ENCODE measurements at places on chromosomes 3 and 15.

DNA sequence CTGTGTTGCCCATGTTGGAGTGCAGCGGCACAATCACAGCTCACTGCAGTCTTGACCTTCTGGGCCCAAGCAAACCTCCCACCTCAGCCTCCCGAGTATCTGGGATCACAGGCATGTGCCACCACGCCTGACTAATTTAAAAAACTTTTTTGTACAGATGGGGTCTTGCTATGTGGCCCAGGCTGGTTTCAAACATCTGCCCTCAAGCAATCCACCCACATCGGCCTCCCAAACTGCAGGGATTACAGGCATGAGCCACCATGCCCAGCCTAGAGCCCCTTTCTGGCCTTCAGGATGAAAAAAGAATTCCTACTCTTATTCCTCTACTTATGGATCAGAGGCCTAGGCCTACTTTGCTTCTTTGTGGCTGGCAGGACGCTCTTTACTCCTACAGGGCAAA, 39.6 kb downstream of the CHAC1 start:
- DNase-seq, result no peak

DNA sequence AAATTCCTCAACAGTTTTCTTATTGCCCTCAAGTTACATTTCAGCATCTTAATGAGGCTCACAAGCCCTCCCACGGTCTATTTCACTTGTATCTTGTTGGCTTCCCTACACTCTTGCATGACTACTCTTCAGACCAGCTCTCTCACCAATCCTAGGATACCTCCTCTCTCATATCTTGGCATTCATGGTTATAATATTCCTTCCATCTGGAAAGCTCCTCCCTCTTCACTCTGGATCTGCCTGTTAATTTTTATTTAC, 8.5 kb upstream of the CCDC80 start:
- no peak for DNase-seq

DNA sequence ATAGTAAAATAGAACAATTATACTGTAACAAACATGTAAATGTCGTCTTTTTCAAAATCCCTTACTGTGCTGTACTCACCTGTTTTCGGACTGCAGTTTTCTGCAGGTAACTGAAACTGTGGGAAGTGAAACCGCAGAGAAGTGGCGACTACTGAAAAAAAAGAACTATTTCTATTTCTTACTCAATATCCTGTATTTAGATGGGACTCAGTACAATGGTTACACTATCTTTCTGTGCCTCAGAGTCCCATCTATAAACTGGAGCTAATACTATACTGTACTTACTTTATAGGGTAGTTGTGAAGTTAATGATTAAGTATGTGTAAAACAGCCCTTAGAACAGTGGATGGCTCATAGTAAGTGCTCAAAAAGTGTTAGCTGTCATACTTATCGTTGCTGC, 14.3 kb upstream of the P2RY12 start:
- no peak for DNase-seq

- DNase-seq, result no peak
Observed at GRCh38 chr15:96338074-96338765, 7.7 kb downstream of the NR2F2 start.

Measured in stromal cell of bone marrow (primary cell).